Stimulated activated effector memory CD8-positive, alpha-beta T cell treated with anti-CD3 and anti-CD28 coated beads, Interleukin-12 subunit alpha, Interleukin-12 subunit beta, amount 100 ng/mL, for 72 hours (primary cell): ENCODE measurements at places on chromosomes 5 and 9.

DNA sequence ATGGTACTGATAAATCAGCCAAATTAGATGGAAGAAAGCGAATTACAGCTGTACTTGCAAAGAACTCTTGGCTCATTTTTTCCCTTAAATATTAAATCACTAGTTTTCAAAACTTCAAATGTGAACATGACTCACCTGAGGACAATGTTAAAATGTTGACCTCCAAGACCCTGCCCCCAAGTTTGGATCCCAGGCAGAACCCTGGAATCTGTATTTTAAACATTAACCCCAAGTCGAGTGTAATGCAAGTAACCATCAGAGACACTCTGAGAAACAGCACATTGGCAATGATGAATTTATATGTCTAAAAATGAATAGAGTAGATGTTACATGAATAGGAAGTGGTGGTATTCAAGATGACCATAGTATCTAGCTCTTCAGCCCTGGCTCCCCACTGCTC is 2.3 kb upstream of the CD274 start:
- no peak for DNase-seq

- DNase-seq = no peak
Measured at GRCh38 chr9:98099346-98099745, 19.7 kb downstream of the TRIM14 start.

DNA sequence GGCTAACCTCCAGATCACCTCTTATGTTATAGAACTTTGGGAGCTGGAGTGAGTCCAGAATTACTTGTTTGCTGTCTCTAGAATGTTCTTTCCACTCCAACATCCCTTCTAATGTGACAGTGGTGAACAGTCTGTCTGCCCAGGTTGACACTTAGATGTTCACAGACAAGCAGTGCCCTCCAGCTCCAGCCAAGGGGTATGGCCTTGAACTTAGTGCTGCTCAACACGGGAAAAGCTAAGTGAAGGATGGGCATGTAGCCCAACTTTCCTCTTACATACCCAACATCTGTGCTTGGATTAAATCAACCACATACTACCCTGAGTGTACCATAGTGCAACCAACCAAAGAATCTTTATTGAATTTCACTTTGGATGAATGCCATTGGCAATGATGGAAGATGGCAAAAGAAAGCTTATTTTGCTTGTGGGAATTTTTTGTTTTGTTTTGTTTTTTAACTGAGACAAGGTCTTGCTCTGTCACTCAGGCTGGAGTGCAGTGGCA is 201.2 kb downstream of the NXNL2 start:
- DNase-seq = no peak

DNA sequence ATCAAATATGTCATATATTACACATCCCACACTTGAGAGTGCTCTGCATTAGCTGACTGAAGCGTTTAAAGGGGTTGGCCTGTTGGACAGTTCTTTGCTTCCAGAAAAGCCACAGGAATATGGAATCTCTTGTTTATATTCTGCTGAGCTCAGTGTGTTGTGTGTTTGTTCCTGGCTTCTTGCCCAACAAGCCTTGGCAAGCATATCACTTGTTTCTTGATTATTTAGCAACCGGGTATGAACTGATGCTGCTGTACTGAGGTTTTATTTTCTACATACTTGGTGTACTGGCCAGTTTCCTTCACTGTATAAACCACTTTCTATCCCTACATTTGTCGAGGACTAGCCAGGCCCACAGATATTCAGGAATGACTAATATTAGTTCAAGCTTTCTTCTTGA is 378.9 kb downstream of the KCTD16 start:
- DNase-seq = no peak

GRCh38 chr9:15272377-15272928 is 34.6 kb downstream of the TTC39B start:
- DNase-seq = no peak
